ENCODE measurements at places on chromosomes 16 and 17. TPM values are rescaled to one million over a fixed set of nuclear protein-coding genes. Genes with fewer than 3 reads are reported as not detected.

- DNase-seq, result peak; percentile 80
- H3K4me3 ChIP-seq, result no peak overlapping the region
- H3K27ac ChIP-seq, result peak overlapping the region; percentile 80
- H3K27me3 ChIP-seq, result no peaks in the 10 kb centered on the region
- H3K36me3 ChIP-seq, result no peaks in the 10 kb centered on the region
- peaks cover 43% of the 10 kb centered on the region for H3K4me1 ChIP-seq
Measured at GRCh38 chr16:4517812-4518680, 20.5 kb downstream of the CDIP1 start.

DNA sequence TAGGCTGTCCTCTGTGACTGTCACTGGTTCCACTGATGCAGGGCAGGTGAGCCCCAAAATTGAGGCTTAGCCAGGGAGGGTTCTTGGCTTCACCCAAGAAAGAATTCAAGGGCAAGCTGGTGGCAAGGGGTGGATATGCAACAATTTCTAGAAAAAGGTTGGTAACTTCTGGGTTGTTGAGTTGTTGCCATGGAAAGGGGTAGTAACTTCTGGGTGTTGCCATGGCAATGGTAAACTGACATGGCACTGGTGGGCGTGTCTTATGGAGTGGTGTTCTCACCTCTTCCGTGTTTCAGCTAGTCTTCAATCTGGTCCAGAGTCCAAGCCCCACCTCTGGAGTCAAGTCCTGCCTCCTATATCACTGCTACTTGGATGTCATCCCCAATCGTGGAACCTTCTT lies 9.5 kb upstream of the GUCY2D start:
- H3K27ac ChIP-seq, result no peak overlapping the region
- peaks cover 3% of the 10 kb centered on the region for H3K36me3 ChIP-seq
- peaks cover 13% of the 10 kb centered on the region for H3K4me1 ChIP-seq
- H3K27me3 ChIP-seq, result peaks cover 29% of the 10 kb centered on the region
- no peak overlapping the region for H3K4me3 ChIP-seq

DNA sequence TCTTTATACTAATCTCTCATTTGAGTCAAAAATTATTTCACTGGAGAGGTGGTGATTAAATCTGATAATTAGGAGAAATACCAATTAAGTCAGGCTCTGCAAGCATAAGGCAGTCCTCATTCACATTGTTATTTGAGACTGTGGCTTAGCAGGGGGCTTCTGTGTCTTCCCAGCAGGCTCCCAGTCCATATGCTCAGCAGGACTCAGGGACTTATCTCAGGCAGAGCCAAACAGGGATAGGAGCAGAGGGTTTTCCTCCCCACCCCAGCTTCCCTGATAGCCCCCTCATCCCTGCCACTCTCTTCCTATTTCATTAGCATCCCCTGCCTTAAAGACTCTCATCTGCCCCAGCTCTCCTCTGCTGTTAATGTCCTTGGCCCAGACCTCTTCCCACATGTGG lies 104.3 kb upstream of the DNAH9 start:
- H3K27me3 ChIP-seq, result peaks cover 17% of the 10 kb centered on the region
- peaks cover 58% of the 10 kb centered on the region for H3K36me3 ChIP-seq
- H3K4me1 ChIP-seq, result peaks cover 7% of the 10 kb centered on the region
- no peak overlapping the region for H3K4me3 ChIP-seq
- DNase-seq, result no peak

GRCh38 chr17:14134456-14134855 lies 65.2 kb downstream of the COX10 start:
- H3K36me3 ChIP-seq, result no peaks in the 10 kb centered on the region
- no peak for DNase-seq
- H3K4me3 ChIP-seq, result no peak overlapping the region

Gene SCO1
- total RNA-seq, result 61.6 TPM

- no peaks in the 10 kb centered on the region for H3K27me3 ChIP-seq
- H3K27ac ChIP-seq, result peak overlapping the region; percentile 5
- H3K4me3 ChIP-seq, result peak overlapping the region; percentile 76
- H3K4me1 ChIP-seq, result peaks cover 40% of the 10 kb centered on the region
Measured at GRCh38 chr17:18858567-18859245, 775 bp downstream of the PRPSAP2 start.

DNA sequence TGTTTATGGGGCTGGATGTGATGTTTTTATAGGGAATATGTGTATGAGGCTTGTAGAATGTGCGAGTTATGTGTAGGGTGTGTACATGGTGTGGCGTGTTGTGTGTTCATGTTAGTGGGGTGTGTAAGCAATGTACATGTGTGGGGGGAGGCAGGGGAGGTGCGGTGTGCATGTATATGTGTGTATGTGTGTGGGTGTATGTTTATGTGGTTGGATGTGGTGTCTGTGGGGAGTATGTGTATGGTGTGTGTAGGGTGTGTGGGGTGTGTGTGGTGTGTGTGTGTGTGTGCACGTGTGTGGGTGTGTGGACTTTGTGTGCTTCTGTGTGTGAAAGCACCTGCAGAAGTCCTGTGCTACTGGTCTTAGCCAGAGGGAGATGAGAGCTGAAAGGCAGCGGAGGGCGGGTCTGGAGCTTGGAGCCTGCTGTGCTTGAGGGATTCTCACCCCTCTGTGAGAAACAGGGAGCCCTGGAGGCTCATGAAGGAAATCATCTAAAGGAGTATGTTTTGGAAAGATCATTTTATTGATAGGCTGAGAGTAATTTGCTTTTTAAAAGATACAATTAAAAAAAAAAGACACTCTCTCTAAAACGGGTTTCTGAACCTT lies 222.7 kb downstream of the HS3ST4 start:
- no peak overlapping the region for H3K4me3 ChIP-seq
- DNase-seq, result no peak
- H3K4me1 ChIP-seq, result peaks cover 11% of the 10 kb centered on the region
- H3K36me3 ChIP-seq, result no peaks in the 10 kb centered on the region

Gene HOXB1
- total RNA-seq, result 0.41 TPM

- H3K36me3 ChIP-seq, result no peaks in the 10 kb centered on the region
- H3K27ac ChIP-seq, result peak overlapping the region; percentile 87
- DNase-seq, result no peak
- no peaks in the 10 kb centered on the region for H3K27me3 ChIP-seq
- H3K4me1 ChIP-seq, result peaks cover 53% of the 10 kb centered on the region
Measured at GRCh38 chr17:17750881-17751280, 69.6 kb downstream of the RAI1 start.

DNA sequence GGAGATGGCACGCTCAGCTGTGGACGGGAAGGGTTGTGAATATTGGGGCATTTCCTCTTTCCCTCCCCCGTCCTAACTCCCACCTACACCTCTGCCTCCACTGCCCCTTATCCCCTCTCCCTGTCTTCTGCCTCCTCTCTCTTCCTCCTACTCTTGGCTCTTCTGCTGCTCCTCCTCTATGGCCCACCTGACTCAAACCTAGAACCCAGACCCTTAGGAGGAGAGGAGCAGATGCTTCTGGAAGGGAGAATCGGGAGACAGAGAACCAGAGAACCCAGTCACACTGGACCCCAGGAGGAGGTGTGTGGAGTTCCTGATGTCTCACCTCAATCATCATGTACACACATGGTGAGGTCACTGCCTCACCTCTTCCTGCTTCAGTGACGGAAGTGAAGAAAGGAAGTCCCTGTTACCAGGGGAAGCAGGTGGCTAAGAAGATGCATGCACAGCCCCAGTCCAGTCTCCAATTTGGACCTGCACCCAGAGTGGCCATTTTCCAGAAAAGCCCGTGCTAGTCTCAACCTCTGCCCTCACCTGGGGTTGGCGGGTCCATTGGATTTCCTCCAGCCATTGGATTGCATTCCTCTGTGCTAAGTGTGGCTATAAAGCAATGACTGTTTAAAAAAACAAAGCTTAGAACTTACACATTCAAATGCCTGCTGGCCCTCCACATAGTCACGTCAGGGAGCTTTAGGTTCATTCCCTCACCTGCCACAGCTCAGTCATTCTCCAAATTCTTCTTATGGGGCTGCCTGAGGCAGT lies 4.0 kb downstream of the RNF222 start:
- no peak overlapping the region for H3K27ac ChIP-seq
- peaks cover 13% of the 10 kb centered on the region for H3K27me3 ChIP-seq
- no peaks in the 10 kb centered on the region for H3K36me3 ChIP-seq
- no peak for DNase-seq

- H3K4me1 ChIP-seq, result peaks cover 64% of the 10 kb centered on the region
- no peaks in the 10 kb centered on the region for H3K36me3 ChIP-seq
- no peak overlapping the region for H3K27ac ChIP-seq
- DNase-seq, result no peak
- H3K4me3 ChIP-seq, result no peak overlapping the region
Measured at GRCh38 chr16:50463581-50464324, 84.4 kb upstream of the NKD1 start.

- peaks cover 16% of the 10 kb centered on the region for H3K27me3 ChIP-seq
- no peak for DNase-seq
- H3K4me1 ChIP-seq, result no peaks in the 10 kb centered on the region
- H3K36me3 ChIP-seq, result no peaks in the 10 kb centered on the region
Measured at GRCh38 chr17:79887451-79887991, 48.3 kb upstream of the CBX4 start.

DNA sequence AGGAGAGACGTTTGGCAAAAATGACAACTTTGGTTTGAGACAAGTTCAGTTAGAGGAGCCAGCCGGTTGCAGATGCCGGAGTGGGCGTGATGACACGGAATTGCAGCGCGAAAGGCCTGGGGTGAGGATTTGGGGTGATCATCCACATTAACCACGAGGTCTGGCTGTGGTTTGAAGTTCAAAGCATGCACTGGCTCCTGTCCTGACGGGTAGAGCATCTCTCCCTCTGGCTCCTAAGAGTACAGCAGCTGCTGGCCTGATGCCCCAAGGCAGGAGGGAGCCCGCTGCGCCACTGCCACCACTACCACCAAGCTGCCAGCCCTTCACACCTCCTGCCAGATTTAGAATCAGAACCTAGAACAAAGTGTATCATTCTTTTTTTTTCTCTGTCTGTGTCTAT lies 3.7 kb downstream of the RHBDL3 start:
- no peak overlapping the region for H3K27ac ChIP-seq
- peaks cover 27% of the 10 kb centered on the region for H3K27me3 ChIP-seq
- DNase-seq, result no peak

GRCh38 chr17:50214976-50215760 lies 13.7 kb upstream of the COL1A1 start:
- no peaks in the 10 kb centered on the region for H3K27me3 ChIP-seq
- no peaks in the 10 kb centered on the region for H3K36me3 ChIP-seq
- H3K4me3 ChIP-seq, result no peak overlapping the region

GRCh38 chr16:84898447-84898846 lies 78.7 kb downstream of the CRISPLD2 start:
- H3K27me3 ChIP-seq, result no peaks in the 10 kb centered on the region
- H3K4me1 ChIP-seq, result peaks cover 4% of the 10 kb centered on the region

DNA sequence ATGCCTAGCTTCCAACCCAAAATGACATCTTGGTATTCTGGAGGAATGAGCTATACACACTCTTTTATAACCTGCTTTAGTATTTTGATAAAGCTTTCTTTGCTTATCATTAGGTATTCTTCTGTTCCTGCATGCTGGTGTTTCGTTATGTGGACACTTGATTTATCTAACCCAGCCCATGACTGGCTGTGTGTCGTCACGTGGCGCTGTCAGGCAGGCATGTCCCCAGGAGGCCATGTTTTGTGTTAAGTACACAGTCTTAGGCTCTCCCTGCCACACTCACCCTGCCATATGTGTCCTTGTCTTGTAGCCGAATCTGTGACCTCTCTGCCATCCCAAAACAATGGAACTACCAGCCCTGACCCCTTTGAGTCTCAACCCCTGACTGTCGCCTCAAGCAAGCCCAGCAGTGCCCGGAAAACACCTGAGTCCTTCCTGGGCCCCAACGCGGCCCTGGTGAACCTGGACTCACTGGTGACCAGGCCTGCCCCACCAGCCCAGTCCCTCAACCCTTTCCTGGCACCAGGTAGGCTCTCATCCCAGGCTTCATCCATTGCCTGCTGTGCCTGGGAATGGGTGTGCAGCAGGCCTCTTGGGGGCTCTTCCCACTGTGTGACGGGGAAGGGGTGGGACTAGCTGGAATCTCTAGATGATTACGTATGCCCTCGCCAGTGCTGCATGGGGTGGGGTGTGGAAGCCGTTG lies 30.8 kb downstream of the B9D1 start:
- no peak overlapping the region for H3K4me3 ChIP-seq
- 0 out of 2 replicates have a peak, but pooled peaks cover 5% of the 10 kb centered on the region for H3K4me1 ChIP-seq
- H3K36me3 ChIP-seq, result peaks cover 9% of the 10 kb centered on the region
- DNase-seq, result no peak
- H3K27me3 ChIP-seq, result no peaks in the 10 kb centered on the region

Gene TERB1
- not detected for total RNA-seq

DNA sequence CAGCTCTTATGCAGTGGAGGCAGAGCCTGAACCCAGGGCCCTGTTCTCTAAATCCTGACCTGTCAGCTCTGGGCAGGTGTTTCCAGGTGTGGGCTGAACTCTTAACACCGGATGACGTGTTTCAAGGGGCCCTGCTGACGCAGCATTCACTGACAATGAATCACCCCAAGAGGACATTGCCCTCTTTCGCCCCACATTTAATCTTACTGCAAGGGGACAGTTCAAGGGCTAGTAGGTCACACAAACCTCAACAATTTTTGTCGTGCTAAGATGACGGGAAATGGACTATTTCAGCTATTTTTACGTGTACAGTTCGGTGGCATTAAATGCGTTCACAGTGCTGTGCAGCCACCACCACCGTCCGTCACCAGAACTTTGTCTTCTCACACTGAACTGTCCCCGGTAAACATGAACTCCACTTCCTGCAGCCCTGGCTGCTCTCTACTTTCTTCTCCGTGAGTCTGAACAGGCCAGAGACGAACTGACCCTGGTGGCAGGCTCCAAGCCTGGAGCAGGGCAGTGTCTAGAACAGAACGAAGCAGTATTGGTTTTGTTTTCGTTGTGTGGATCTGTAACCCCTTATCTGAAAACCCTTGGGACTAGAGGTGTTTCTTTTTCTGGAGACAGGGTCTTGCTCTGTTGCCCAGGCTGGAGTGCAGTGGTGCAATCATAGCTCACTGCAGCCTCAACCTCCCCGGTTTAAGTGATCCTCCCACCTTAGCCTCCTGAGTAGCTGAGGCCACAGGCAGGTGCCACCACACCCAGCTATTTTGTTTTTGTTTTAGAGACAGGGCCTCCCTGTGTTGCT lies 88.4 kb upstream of the CIBAR2 start:
- H3K27me3 ChIP-seq, result no peaks in the 10 kb centered on the region
- peaks cover 6% of the 10 kb centered on the region for H3K36me3 ChIP-seq
- H3K4me1 ChIP-seq, result peaks cover 29% of the 10 kb centered on the region
- H3K27ac ChIP-seq, result peak overlapping the region; percentile 56
